Fibroblast of skin of left quadriceps (primary cell): ENCODE measurements at places on chromosomes 6 and 20.
A peak's percentile ranks its signal among the peaks of the same experiment; 100 is the strongest.

DNA sequence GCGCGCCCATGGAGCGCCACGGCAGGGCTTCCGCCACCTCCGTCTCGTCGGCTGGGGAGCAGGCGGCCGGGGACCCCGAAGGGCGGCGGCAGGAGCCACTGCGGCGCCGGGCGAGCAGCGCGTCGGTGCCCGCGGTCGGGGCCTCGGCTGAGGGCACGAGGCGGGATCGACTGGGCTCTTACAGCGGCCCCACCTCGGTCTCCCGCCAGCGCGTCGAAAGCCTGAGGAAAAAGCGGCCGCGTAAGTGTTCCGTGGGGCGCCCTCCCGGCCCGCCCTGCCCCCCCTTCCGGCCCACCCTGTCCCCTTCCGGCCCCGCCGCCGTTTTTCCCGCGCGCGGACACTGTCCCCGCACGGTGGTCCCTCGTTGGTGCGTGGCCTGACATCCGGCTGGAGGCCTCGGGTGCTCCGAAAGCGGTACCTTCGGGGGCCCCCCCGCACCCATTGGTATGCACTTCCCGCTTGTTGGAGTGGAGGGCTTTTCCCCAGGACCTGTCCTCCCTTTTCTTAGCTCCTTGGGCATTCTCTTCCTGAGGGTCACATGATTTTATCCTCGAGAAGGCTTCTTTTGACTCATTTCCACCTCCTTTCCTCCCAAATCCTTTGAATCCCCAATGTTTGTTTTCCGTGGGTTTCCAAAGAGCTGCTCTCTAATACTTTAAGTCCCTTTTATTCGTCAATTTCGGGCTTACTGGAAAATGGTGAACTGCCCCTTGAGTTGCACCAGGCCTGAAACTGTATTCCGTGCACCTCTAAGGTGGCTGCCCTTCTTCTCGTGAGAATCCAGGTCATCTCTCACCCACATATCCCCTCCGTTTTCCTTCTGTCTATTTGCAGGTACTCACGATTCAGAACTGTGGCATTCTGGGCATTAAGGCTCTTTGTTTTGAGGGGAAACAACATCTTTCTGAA is 556 bp downstream of the PANK2 start:
- DNase-seq = no peak

GRCh38 chr6:128600397-128600951 is 80.1 kb upstream of the PTPRK start:
- DNase-seq = peak; percentile 94

GRCh38 chr6:47070461-47070860 is 28.3 kb upstream of the ADGRF1 start:
- DNase-seq = no peak

GRCh38 chr6:22727710-22728109 is 158.3 kb downstream of the HDGFL1 start:
- no peak for DNase-seq

GRCh38 chr6:52712136-52712535 is 41.2 kb downstream of the TMEM14A start:
- DNase-seq = no peak

GRCh38 chr20:4684837-4685413 is 36.8 kb upstream of the PRND start:
- DNase-seq = no peak

GRCh38 chr6:64280569-64280968 is 645.0 kb downstream of the PHF3 start:
- peak; percentile 11 for DNase-seq

DNA sequence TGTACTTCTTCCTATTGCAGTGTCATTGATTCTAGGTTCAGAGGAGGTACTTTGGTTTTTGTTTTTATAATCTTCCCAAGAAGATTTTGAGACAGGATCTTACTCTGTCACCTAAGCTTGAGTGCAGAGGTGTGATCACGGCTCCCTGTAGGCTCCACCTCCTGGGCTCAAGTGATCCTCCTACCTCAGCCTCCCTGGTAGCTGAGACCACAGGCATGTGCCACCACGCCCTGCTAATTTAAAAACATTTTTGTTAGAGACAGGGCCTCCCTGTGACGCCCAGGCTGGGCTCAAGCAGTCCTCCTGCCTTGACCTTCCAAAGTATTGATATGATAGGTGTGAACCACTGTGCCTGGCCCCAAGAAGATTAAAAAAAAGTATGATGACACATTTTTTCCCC is 3.4 kb upstream of the SLC17A5 start:
- no peak for DNase-seq

DNA sequence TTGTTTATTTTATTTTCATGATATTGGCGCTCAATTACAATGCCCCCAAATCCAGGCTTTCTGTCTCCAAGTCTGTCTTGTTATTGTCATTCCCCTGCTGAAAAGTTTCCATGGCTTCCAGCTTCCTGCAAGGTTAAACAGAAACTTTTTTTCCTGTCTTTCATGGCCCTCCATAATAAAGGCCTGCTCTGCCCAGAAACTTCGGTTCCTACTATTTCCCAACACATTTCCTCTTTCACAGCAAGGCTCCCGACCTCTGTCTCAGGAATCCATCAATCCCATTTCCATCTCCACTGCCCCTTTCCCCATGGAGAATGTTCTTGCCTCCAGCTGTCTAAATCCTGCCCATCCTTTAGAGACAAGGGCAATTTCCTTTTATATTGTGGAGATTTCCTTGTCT is 365.2 kb upstream of the JARID2 start:
- no peak for DNase-seq

DNA sequence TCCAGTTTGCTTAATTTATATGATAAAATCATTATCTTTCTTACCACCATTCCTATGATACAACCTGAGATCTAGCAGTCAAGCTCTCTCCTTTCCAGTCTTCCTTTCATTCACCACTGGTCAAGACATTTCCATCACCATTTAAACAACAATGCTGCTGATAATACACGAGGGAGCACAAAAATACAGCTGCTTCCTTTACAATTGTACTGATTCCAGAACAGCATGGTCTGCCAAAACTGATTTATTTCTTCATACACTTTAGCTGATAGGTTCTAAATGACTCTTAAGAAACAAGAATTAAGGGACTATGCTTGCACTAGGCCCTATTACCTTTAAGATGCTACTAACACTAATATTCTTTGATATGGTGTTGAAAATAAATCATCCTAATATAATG is 65.0 kb downstream of the EPM2A start:
- DNase-seq = no peak

DNA sequence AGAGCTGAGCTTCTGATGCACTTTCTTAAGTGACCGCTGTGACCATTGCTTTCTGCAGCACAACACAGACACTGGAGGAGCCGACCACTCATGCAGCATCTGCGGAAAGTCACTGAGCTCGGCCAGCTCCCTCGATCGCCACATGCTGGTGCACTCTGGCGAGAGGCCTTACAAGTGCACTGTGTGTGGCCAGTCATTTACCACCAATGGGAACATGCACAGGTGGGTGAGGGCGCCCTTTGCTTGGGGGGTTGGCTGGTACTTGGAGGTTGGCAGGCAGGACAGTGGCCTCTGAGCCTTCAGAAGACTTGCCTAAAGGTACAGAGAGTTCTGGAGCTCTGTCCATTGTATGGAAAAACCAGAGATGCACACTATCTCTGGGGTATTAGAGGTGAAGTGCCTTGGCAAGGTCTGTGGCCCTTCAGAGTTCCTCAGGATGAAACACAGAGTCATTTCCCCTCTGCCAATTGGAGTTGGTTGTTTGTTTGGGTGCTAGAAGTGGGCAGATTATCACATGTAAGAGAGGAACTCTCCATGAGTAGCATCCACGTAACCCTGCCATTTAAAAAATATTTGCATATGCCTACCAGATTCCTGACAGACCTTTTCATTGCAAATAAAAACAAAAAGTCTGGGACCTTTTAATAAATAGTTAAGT is 81.5 kb downstream of the RREB1 start:
- no peak for DNase-seq

GRCh38 chr6:54706391-54706790 is 140.2 kb upstream of the FAM83B start:
- peak; percentile 12 for DNase-seq

DNA sequence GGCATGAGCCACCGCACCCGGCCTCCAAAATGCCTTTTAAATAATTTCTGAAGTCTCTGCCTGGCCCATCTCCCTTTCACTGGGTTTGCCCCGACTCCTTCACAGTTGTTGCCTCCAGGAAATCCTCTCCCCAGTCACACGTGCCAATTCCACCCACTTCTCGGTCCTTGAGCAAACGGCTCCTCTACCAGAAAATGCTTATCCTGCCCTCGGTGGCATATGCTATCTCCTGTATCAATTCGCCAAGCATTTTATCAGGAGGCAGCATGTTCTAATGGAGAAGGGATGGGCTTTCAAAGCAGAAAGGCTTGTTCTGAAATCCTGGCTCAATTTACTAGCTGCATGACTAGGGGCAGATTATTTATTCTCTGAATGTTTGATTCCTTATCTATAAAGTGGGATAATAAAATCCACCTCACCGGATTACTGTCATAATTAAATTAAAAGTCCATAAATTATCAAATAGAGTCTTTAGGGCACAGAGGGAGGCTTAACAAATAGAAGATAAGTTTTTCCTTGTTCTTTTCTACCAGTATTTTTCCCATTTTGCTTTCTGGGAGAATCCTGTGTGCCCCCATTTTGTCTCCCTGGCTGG is 66.3 kb downstream of the PPP1R3G start:
- no peak for DNase-seq

- no peak for DNase-seq
Observed at GRCh38 chr6:129957941-129958898, 60.2 kb upstream of the L3MBTL3 start.

DNA sequence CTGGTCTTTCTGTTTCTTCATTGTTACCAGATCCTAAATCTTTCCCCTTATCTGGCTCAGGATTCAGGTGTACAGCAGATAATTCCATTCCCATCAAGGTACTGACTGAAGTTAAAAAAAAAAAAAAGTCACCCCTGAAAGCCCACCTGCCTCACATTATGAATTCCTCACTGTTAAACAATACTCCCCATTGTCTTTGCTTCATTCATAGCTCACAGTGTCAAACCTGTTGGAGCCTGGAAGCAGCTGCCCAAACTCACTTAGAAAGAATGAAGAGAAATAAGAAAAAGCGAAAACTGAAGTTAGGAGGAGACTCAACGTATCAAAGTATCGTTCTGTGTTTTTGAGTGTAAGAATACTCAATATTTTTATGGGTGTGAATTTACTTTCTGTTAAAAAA is 1.8 kb upstream of the DCBLD1 start:
- DNase-seq = no peak

DNA sequence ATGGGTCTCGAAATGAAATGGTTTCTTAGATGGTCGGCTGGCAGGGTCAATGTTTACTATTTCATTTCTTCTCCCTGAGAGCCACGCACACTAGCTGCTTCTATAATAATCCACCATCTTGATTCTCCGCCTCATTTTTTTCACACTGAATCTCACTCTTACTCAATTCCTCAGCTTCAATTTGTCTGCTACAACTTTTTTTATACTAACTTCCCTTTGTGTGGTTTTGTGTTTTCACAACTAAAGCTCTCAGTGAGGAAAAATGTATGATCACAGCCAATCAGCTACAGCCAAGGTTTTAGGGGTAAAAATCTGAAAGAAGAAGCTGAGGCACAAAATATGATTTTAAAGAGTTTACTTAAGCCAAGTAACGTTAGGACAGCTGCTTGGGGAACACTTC is 1309.4 kb downstream of the EPHA7 start:
- DNase-seq = no peak

DNA sequence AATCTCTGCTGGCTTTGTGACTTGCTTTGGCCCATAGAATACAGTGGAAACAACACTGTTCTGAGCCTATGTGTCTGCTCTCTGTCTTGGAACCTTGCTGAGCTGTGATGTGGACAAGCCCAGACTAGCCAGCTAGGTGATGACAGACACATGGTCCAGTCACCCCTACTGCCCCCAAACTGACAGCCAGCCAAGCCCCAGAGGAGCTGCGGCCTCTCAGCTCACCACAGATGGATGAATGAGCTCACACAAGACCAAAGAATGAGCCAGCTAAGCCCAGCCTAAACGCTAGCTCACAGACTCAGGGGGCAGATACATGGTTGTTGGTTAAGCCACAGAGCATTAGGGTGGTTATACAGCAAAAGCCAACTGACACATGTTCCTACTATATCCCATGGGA is 4.1 kb downstream of the AARS2 start:
- no peak for DNase-seq

DNA sequence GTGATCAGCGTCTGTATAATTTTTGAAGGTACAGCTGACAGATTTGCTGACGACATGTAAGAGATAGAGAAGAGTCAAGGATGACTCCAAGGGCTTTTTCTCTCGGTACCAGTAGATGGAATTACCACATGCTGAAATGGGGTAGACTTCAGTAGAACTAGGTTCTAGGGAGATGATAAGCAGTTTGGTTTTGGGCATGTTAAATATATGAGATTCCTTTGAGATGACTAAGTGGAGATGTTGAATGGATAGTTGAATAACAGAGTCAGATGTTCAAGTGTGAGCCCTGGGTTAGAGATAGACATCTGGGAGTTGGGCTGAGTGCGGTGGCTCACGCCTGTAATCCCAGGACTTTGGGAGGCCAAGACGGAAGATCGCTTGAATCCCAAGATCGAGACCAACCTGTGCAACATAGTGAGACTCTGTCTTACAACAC is 50.0 kb downstream of the PHF20 start:
- DNase-seq = peak; percentile 63

GRCh38 chr20:25247518-25247955 is 348 bp upstream of the PYGB start:
- DNase-seq = no peak

GRCh38 chr6:99119109-99120031 is 171.6 kb upstream of the FBXL4 start:
- peak; percentile 31 for DNase-seq

DNA sequence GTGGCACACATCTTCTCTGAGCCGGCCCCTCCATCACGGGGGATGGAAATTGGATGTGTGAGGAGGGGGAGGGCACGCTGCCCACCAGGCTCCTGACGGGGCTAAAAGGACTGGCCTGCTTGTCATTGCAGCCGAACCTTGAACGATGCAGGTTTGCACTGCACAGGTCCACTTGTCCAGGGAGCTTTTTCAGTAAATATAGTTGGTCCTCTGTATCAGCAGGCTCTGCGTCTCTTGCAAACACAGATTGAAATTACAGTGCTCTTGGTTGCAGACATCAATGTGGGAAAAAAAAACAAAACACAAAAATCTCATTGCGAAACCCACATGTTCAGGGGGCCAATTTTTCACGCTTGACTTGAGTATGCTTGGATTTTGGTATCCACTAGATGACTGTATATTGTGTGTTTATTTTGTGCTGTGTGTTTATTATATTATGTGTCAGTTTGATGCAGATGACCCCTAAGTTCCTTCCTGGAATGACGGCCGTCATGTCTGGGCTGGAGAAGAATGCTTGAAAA is 29.2 kb downstream of the ERMARD start:
- DNase-seq = no peak

DNA sequence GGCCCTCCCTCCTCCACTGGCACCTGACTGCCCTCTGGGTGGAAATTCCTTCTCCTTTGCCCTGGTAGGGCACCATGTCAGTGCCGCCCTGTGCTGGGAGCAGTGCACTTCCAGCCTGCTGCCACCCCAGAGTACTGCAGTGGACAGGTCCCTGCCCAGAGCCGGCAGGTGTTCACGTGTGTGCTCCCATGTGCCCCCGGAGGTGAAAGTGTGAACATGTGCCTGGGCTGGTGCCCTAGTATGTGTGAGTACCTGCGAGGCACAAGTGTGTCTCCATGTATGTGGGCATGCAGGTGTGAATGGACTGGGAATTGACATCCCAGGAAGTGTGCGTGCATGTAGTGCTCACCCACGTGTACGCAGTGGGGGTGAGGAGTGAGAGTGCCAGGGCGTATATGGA is 29.4 kb downstream of the SDCBP2 start:
- DNase-seq = no peak
